Body of pancreas (tissue), 4 donors: ENCODE measurements at places on chromosomes 4 and X. TPM values are rescaled to one million over a fixed set of nuclear protein-coding genes. Genes with fewer than 3 reads are reported as not detected.

DNA sequence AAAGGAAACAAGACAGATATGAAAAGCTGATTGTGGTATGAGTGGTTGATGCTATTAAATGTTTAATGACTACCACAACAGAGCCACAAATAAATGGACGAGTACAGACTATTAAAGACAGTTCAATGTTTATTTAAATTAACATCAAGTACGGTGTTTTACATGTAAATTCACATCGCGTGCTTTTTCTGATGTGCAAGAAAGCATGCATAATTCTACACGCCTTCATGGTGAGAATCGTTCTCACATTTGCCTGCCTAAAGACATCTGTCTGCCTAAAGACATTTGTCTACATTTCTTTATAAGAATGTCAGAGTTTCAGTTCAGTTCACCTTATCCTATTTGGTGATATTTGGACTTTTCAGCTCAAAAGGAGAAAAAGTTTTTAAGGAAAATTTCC is 7.3 kb upstream of the GPR143 start:
- no peak for DNase-seq

DNA sequence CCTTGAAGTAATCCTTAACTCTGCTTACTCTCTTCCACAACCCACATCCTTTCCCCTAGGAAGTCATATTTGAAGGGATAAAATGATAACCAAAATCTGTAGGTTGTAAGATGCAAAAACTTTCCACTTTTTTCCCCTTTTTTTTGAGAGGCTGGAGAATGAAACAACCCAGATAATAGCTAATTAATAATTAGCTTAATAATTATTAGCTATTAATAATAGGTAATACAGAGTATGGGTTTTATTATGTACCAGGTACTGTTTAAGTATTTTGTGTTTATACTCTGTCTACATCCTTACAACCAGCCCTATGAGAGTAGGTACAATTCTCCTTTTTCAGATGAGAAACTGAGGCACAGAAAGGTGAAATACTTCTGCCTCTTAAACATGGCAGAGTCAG is 9.4 kb downstream of the GPR119 start:
- no peak for DNase-seq

- peak; percentile 16 for DNase-seq
Observed at GRCh38 chr4:16626945-16627344, 271.5 kb downstream of the LDB2 start.

- DNase-seq: no peak
Observed at GRCh38 chr4:140255927-140256326, 101.9 kb upstream of the MAML3 start.

Gene SPATA4
- not detected for total RNA-seq

Gene SERPINA7
- total RNA-seq: not detected
